Activated CD8-positive, alpha-beta memory T cell treated with anti-CD3 and anti-CD28 coated beads for 24 hours (primary cell): ENCODE measurements at places on chromosomes 3 and 15.

DNA sequence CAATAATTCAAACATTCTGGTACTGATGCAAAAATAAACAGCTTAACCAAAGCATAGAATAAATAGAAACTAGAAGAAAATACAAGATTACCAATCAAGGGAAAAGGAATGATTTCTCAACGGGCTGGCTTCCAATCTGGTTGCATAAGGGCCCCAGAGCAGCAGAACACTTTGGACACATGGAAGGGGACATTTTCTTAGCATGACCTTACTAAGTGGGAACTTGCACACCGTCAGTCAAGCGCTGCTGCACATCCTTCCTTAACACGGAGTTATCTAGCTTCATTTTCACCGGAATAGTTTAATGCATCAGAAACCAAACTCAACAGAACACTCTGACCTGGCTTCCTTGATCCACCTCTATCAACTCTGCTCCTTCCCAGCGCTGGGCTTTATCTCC is 388.5 kb downstream of the VPS13C start:
- DNase-seq: no peak

- no peak for DNase-seq
Observed at GRCh38 chr3:78281381-78281780, 1241.5 kb downstream of the ROBO2 start.

GRCh38 chr3:155488671-155489070 is 195.2 kb upstream of the STRIT1 start:
- DNase-seq: no peak

DNA sequence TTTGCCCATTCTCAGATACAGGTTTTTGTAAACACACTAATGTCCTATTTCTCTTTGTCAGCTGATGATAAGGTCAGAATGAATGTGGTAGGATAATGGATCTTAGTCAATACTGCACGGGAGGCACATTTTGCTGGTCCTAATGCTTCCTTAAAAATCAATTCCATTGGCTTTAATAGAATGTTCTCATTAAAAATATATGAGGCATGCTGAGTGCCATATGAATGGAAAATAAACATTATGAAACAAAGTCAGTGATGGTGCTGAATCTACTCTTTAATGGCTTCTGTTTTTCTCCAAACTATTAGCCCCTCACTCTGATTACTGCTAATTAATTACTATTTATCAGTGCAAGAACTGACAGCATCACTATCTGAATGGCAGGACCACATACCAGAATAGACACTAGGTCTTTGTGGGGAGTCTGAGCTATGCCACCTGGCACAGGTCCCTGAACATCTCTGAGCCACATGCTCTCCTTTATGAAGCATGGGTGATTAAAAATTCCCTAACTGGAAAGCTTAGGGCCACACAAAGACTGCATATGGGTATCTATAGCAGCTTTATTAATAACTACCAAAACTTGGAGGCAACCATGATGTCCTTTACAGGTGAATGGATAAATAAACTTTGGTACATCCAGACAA is 278.9 kb downstream of the MEX3B start:
- no peak for DNase-seq

GRCh38 chr3:171371354-171371753 is 88.9 kb downstream of the TNIK start:
- no peak for DNase-seq

DNA sequence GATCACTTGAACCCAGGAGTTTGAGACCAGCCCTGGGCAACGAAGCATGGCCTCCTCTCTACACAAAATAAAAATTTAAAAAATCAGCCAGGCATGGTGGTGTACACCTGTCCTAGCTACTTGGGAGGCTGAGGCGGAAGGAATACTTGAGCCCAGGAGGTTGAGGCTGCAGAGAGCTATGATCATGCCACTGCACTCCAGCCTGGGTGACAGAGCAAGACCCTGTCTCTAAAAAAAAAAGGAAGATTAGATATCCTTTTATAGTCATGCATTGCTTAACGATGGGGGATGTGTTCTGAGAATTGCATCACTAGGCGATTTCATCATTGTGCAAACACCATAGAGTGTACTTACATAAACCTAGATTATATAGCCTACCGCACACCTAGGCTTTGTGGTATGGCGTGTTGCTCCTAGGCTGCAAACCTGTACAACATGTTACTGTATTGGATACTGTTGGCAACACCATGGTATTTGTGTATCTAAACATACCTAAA is 12.6 kb downstream of the ALAS1 start:
- no peak for DNase-seq
